Natural killer cell (primary cell): ENCODE measurements at places on chromosomes 11 and 22. TPM values are rescaled to one million over a fixed set of nuclear protein-coding genes. Genes with fewer than 3 reads are reported as not detected.

GRCh38 chr11:11265994-11266606 is 87.0 kb downstream of the CSNK2A3 start:
- peak; percentile 70 for DNase-seq

DNA sequence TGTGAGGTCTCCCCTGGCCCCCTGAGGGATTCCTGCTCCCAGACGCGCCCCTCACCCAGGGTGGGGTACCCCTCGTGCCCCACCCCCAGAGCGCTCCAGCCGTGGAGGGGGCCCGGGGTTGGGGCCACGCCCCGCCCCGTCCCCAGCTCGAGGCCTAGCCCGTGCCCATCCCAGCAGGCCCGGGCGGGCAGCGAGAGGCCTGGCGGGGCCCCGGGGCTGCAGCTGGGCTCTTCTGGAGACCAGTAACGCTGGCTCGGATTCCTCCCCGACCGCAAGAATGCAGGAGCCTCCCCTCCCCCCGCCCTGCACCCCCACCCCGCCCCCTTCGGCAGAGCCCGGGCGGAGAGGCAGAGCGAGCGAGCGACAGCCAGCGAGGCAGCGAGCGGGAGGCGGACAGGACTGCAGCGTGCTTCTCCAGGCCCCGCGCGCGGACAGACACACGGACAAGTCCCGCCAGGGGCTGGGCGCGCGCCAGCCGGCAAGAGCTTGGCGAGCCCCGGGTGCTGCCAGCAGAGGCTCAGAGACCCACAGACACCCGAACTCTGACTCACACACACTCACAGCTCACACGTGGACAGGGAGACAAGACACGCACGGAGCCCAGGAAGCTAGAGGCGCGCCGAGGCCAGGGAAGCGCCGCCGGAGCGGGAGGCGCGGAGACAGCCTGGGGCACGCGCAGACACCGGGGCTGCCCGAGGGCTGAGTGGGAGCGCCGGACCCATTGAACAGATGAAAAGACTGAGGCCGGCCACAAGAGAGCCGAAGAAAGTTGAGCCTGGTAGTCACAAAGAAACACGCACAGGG is 15.2 kb downstream of the BCL9L start:
- peak; percentile 64 for DNase-seq

- no peak for DNase-seq
These were observed 11.6 kb downstream of the TP53AIP1 start for GRCh38 chr11:128931066-128931465.

GRCh38 chr22:42180349-42180842 is 49.8 kb upstream of the CYP2D6 start:
- no peak for DNase-seq

GRCh38 chr11:27237643-27238042 is 125.4 kb downstream of the CCDC34 start:
- no peak for DNase-seq

DNA sequence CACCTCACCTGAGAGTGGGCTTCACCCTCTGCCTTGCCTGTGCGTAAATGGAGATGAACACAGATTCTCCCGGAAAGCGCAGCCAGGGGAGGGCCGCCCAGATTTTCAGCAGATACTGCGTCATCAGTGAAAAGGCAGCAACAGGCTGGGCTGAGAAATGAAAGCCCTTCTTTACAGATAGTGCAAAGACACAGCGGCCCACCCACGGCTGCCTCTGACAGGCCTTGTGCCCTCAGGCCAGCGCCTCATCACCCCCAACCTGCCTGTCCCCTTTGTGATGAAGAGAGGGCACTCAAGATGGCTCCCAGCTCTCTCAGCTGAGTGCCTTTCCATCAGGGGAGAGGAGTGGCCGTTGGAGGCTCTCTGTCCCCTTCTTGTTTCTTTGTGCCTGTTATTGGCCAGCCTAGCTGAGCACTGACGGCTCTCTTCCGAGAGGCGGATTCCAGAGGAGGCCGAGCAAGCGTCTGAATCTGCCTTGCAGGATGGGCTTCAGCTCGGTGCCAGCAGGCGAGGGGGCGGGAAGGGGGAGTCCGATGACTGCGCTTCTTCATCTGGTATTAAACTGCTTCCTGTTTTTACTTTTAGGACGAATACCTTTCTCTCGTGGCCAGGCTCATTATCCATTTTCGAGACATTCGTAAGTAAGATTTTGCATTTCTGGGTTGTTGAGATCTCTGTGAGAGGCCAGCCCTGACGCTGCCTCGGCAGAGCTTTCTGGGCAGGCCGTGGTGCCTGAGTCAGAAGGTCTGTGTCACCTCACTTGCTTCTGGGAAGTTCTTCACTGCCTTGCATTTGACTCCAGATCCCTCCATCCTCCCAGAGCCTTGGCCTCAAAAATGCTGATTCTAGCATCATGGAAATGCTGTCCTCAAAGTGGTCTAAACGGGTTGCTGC is 43.7 kb downstream of the MED15 start:
- peak; percentile 79 for DNase-seq

DNA sequence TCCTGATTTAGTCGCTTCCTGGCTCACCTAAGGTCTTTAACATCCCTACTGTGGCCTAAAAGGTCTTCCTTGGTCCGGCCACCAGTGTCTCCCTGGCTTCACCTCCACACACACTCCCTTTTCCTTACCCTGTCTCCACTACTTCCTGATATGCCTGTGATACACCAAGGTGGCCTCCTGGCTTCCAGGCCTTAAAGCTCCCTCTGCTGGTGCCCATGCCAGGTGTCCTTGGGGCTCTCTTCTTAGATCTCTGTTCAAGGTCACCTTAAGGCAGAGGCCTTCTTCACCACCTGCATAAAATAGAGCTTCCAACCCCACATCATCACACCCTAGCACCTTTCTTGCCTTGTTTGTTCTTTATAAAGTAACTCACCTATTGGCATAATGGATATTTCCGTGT is 787.7 kb downstream of the NTM start:
- DNase-seq = no peak

DNA sequence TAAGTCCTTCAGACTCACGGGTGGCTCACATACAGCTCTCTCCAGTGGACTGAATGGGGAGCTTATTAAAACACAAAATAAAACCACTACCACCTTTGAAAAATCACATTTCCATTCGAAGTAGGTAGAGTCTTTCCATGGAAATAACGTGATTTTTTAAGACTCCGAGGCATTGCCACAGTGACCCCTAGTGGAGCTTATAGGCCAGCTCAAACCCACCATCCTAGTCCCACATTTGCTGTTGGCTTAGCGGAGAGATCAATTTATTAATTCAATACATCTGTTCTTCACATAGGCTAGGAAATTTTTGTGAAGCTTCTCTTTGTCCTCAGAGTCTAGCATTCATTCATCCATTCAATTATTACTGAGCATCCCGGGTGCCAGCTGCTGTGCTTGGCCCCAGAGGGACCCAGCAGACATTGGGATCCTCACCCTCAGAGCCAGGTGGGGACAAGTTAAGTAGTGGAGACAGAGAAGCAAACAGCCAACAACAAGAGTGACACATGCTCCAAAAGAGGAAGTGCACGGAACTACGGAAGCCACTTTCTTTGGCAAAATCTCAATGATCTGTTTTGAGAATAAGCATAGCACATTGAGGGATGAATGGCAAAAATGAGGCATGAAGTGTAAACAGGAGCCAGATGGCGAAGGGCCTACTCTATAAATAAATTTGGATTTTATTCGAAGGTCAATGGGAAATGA is 10.2 kb upstream of the P4HA3 start:
- peak; percentile 65 for DNase-seq

DNA sequence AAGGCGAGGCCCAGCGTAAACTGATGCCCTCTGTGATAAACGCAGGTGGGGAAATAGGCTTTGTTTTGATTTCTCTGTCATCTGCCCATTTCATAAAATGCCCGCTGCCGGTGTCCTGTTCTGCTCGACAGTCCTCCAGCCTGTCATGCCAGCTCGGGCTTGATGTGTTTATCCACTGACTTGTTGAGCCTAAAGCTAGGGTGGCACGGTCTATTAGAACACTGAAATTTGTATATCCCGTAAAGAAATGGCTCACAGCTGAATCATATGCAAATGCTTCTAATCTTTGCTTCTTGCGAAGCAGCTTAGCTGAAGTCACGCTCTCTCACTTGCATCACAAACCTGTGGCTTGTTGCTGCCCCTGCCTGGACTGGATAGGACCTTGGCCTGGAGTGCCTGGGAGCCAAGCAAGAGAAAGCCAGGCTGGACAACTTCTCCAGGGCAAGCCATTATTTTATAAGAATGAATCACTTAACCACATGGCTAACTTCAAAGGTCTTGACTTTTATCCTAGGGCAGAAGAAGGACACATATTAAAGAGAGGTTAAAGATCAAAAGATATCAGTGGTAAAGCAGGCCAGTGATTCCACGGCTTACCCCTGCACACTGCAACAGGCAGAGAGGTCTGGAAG is 33.1 kb downstream of the EHF start:
- no peak for DNase-seq

- DNase-seq = no peak
These were observed 981.6 kb upstream of the FAT3 start for GRCh38 chr11:91243051-91243450.

Gene GAL3ST3
- total RNA-seq = not detected

Gene B4GALNT4
- total RNA-seq = 0.66 TPM

Gene GSTT2B
- not detected for total RNA-seq

Gene OR51E2
- total RNA-seq = not detected

Gene FAM181B
- not detected for total RNA-seq

Gene MS4A3
- 1.4 TPM for total RNA-seq

Gene OR8K3
- not detected for total RNA-seq

Gene TRPM5
- not detected for total RNA-seq
